ENCODE measurements at places on chromosomes 5 and 9.

DNA sequence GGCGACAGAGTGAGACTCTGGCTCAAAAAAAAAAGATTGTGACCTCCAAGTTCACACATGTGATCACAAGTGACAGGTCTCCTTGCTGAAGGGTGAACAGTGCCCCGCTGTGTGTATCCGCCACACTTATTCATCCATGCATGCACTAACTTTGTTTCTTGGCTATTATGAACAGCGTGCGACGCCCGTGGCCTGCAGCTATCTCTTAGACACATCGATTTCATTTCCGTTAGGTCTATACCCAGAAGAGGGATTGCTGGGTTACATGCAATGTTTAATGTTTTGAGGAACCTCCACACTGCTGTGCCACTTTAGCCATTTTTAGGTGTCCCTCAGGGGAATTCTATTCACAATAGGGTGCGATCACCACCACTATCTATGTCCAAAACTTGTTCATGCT is 12.1 kb upstream of the EGFL7 start:
- DNase-seq: no peak

- no peak for DNase-seq
Observed at GRCh38 chr5:136780518-136780917, 415.2 kb upstream of the TRPC7 start.

GRCh38 chr5:53373451-53374158 is 106.8 kb upstream of the FST start:
- DNase-seq: no peak

GRCh38 chr9:133227242-133227860 is 18.3 kb upstream of the OBP2B start:
- DNase-seq: no peak

GRCh38 chr5:68922172-68922987 is 171.4 kb upstream of the SLC30A5 start:
- DNase-seq: no peak

DNA sequence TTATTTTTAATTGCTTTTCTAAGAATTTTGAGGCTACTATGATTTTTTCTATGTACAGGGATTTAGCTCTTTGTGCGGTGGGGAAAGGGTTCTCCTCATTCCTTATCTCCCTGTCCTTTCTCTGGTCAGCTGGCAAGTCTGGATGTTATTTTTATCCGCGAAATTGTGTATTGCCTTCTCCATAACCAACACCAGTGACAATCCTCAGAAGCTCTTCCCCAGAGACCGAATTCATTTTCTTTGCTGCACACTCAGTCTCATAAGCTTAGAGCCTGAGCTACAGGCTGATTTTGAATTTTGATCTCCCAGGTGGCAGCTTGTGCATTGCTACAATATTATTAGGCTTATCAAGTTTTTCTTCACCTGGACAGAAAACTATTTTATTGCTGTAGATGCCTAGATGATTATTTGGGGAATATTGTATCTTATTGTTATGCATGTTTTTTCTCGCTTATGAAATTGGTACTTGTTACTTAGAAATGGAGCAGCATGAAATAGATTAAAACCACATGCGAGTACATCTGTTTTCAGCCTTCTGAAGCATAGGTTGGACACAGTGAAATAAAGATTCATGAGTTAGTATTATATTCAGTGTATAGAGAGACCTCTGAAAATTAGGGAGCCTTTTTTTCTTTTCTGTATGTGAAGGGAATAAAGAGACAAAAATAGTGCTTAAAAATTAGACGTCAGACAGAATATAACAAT is 27.3 kb downstream of the CPEB4 start:
- DNase-seq: no peak

All from globus pallidus (tissue), 1 donor.